ENCODE measurements at places on chromosomes 2 and 18. TPM values are rescaled to one million over a fixed set of nuclear protein-coding genes. Genes with fewer than 3 reads are reported as not detected.

DNA sequence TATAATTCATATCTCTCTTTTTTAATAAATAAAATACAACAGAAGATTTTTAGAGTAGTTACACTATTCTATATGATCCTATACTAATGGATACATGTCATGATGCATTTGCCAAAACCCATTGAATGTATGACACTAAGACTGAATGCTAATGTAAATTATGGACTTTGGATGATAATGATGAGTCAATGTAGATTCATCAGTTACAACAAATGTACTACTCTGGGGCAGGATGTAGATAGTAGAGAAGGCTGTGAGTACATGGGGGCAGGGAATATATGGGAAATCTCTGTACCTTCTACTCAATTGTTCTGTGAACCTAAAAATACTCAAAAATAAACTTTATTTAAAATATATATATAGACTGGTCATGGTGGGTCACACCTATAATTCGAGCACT is 45.6 kb upstream of the NEDD4L start:
- ATAC-seq, result no peak

GRCh38 chr2:99032786-99033185 is 96.8 kb upstream of the CRACDL start:
- ATAC-seq, result peak; percentile 79

- ATAC-seq, result no peak
Measured at GRCh38 chr2:207996848-207997247, 28.5 kb downstream of the PLEKHM3 start.

DNA sequence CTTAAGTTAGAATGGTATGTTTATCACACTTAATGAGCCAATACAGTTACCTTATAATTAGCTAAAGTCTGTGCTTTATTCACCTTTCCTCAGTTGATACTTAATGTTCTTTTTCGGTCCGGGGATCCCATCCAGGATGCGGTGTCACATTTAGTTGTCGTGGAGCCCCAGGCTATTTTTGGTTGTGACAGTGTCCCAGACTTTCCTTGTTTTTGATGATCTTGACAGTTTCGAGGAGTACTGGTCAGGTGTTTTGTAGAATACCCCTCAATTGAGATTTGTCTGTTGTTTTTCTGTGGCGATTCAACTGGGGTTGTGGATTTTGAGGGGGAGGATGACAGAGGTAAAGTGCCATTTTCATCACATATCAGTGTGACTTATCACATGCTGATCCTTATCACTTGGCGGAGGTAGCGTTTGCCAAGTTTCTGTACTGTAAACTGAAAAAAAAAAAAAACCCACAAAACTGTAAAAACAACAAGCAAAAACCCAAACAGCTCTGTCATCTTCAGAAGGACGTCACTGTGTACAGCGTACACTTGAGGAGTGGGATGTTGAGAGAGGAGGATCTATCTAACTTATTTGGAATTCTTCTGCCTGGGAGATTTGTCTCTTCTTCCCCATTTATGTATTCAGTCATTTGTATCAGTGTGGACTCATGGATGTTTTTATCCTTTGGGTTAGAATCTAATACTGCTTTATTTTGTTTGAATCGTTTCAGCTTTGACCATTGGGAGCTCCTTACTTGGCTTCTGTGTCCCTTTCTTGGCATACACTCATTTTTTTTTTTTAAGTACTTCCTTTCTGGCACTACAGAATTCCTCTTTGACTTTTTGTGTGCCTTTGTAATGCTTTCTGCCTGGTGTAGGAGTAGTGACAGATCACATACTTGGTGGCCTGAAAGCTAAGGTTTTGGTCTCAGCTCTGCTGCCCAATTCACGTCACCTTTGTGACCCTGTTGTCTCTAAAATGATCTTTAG is 68.1 kb downstream of the FMNL2 start:
- peak; percentile 68 for ATAC-seq

DNA sequence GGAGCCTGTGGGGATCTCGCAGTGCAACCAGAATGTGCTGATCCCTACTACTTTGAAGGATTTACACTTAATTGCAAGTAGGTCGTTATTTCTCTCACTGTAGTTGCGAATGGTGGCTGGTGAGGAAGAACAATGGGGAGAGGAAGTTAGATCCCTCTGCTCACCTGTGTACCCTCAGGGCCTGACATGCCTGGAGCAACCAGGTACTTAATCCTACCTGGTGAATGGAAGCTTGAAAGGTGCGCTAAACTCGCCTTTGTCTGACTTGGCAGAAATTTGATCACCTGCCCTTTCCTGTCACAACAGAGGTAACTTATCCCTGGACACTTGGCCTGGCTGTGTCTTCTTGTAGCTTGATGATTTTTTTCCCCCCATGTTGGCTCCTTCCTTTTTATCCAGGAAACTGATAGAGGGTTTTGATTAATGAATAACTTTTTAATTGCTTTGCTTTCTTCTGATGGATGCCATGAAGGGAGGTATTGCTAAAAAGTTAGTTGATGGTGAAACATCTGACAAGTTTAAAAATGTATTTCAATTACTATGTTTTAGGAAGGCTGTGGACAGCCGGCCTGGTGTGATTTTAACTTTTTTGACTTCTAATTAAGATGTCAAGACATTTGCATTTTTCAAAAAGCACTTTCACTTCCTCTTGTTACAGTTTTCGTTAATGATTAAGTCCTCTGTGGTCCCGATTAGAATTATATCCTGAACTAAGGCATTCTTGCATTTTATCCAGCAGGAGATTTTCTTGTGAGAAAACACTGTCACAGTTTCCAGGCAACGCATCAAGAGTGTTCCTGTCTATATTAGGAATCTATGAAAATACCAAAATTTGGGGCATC is 9.2 kb downstream of the SGPP2 start:
- ATAC-seq, result no peak

DNA sequence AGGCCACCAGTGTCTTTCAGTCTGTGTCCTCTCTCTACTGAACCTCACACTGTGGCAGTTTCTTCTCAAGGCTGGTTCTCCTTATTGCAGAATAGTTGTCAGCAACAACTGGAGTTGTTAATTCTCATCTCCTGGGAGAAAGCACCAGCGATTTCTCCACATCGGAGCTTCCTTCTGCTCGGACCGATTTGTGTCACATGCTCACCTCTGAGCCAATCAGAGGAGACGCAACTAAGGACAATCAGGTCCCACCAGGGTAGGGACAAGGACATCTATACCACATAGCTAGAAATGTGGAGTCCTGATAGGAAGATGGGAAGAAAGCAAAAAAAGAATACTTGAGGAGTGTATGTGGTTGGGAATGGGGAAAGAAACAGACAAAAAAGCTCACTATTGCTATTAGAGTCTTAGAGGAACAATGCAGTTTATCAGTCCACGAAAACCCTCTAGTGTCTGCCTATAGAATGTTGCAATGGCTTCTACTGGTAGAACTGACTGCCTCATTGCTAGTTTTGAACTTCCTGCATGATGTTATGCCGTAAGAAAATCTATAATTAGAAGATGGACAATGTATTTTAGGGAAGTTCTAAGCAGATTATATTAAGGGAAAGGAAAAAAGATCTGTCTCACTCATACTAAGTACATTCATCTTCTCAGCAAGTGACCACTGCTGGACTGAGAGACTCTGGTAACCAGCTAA is 169.7 kb downstream of the CDCA7 start:
- ATAC-seq, result no peak

DNA sequence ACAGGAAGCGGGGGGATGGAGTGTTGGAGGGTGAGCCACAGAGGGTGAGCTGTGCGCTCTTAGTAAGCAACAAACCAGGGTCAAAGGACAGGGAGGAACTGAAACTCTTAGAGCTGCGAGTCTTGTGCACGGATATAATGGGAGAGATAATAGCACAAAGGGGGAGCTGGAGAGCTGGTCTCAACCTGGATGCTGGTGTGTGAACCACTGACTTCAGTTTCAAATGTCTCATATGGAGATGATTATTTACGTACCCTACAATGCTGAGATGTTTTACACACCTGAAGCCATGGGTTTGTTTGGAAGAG is 35.9 kb downstream of the PTGR3 start:
- ATAC-seq, result no peak

DNA sequence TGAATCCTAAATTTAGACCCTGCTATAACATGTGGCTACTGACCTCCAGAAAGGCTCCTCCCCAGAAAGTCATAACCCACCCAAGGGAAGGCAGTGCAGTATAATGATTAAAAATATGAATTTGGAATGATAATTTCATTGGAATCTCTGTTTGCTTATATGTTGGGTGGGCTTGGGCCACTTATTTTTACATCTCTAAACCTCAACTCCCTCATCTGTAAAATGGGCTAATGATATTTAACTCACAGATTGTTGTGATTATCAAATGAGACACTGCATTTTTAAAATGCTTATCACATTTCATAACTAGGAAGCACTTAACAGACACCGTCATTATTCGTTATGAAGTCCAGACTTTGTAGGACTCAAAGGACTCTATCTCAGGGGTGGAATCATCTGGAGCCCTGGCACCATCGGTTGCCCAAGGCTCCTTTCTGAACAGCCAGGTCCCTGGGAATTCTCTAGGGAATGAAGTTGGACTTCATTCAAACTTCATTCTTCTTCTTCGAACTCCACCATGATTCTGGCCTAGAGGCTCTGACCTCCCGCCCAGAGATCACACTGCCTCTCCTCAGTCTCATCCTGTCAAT is 33.1 kb upstream of the RMDN2 start:
- ATAC-seq, result no peak

DNA sequence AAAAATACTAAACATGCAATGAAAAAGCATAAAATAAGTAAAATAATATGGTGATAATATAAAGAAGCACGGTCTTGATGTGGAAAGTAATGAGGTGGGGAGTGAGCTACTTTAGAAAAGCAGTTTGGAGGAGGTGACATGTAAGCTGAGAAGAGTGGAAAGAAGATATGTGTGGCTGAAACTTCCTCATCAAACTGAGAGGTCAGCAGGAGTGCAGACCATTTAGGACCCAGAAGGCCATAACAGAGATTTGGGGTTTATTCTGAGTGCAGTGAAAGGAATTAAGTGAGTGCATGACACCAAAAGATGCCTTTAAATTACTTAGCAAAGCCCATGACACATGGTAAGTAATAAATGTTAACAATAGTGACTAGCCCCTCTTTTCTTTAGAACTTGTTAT is 24.4 kb upstream of the TMEM182 start:
- ATAC-seq, result no peak

GRCh38 chr2:230184727-230185578 is 34.8 kb downstream of the SP110 start:
- no peak for ATAC-seq

- peak; percentile 19 for ATAC-seq
Measured at GRCh38 chr2:232418466-232419244, 12.0 kb downstream of the ALPG start.

DNA sequence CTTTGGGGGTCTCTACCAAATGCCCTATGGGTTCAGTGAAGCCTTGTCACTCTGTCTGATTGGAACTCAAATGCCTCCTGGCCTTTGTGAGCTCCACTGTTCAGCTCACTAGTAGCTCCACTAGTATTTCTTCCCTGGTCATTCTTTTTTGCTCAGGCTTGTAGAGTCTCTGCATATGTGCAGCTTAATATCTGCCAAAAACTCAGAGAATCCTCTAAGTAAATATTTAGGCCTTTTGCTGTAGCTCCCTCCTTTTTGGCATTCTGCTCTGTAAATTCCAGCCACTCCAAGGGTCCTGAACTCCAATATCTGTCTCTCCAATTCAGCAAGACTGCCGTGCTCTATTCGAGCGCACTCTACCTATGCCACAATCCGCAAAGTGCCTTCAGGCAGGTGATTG is 146.5 kb downstream of the MAIP1 start:
- no peak for ATAC-seq

DNA sequence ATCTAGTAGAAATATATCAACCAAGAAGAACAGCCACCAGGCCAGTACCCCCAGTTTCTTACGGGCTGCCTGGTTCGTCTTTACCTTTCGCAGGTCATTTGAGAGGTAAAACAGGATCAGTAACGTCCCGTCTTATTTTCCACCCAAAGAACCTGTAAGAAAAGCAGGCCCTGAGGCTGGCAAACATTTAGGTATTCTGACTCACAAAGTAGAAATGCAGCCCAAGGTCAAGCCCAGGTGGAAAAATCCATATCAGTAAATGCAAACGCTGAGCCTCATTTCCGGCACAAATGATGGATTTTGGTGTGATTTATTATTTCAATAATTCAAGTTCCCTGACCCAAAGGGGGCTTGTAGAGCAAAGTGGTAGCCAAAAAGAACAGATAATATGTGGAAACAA is 171.2 kb downstream of the ZNF516 start:
- ATAC-seq, result no peak

DNA sequence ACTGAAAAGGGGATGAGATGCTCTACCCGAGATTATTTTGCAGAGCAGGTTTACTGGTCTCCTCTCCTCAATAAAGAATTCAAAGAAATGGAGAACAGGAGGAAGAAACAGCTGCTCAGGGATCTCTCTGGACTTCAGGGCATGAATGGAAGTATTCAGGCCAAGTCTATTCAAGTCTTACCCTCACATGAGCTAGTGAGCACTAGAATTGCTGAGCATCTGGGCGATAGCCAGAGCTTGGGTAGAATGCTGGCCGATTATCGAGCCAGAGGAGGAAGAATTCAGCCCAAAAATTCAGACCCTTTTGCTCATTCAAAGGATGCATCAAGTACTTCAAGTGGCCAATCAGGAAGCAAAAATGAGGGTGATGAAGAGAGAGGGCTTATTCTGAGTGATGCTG is 60.0 kb downstream of the PIKFYVE start:
- no peak for ATAC-seq

DNA sequence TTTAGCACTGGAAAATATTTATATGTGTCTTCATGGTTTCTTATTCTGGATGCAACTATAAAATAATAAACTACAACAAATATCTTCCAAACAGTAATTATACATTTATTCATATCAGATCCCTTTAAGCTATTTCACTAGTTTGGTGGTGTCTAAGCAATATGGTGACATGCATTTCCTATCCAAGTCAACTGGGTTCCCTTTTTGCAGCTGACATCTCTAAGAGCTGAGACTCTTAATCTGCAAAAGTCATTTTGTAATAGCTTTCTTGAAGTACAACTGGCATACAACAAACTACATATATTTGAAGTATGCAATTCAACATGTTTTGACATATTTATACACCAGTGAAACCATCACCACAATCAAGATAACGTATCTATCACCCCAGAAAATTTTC is 59.9 kb upstream of the SLC1A4 start:
- no peak for ATAC-seq

The STRADB gene
- total RNA-seq, result 14.5 TPM

DNA sequence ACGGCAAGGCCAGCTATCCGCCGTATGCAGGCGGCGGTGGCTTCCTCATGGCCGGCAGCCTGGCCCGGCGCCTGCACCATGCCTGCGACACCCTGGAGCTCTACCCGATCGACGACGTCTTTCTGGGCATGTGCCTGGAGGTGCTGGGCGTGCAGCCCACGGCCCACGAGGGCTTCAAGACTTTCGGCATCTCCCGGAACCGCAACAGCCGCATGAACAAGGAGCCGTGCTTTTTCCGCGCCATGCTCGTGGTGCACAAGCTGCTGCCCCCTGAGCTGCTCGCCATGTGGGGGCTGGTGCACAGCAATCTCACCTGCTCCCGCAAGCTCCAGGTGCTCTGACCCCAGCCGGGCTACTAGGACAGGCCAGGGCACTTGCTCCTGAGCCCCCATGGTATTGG is 3.1 kb downstream of the B3GNT7 start:
- ATAC-seq, result no peak

- peak; percentile 90 for ATAC-seq
Measured at GRCh38 chr18:46013484-46014189, 46.5 kb upstream of the EPG5 start.

- ATAC-seq, result no peak
Measured at GRCh38 chr18:73577365-73577764, 570.3 kb downstream of the FBXO15 start.

Measured in activated T-helper 17 cell treated with anti-CD3 and anti-CD28 coated beads, Interleukin-2, amount 50 U/mL, for 72 hours (primary cell).